Right renal cortex interstitium (tissue), 3 donors: ENCODE measurements at places on chromosomes 4 and X. TPM values are rescaled to one million over a fixed set of nuclear protein-coding genes. Genes with fewer than 3 reads are reported as not detected.

GRCh38 chr4:158873795-158874401 lies 105.1 kb downstream of the FNIP2 start:
- DNase-seq, result no peak

- no peak for DNase-seq
Observed at GRCh38 chr4:19655666-19656065, 596.0 kb upstream of the SLIT2 start.

DNA sequence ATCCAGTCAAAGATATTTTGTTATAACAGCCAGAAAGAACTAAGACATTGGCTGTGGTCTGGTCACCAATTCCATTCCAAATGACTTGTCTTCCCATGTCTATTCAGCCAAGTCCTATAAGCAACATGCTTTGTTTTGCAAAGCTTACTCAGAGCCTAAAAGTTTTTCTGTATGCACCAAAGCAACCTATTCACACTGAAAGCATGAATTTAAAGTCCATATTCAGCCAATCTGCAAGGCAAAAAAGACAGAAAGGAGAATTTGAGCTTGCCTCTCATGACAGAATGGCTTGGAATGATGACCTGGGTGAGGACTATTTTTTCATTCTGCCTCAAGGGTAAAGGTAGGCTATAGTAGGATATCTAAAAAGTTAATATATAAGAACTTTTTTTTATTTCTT lies 323.2 kb upstream of the NOCT start:
- DNase-seq, result no peak

GRCh38 chrX:40719731-40720130 lies 15.6 kb downstream of the MED14 start:
- no peak for DNase-seq

DNA sequence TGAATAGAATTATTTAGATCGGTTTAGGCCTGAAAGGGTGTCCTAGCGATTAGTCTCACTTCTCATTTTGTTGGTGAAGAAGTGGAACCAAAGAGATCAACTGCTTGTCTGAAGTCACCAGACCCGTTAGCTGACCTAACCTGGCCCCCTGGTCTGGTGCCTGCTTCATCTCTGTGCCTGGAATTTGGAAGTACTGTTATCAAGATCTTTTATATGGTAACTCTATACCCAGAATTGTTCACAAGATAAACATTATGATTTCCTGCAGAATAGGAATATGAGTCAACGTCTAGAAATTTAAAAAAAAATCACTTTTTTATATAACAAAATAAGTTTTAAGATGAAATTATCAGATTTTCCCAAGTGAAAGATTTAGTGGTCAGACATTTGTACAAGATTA lies 37.2 kb downstream of the LRP2BP start:
- no peak for DNase-seq

GRCh38 chr4:41364876-41365275 lies 108.1 kb downstream of the UCHL1 start:
- no peak for DNase-seq

GRCh38 chr4:92814677-92815076 lies 510.9 kb downstream of the GRID2 start:
- DNase-seq, result no peak

- DNase-seq, result no peak
Observed at GRCh38 chr4:95508421-95508820, 40.4 kb downstream of the UNC5C start.

DNA sequence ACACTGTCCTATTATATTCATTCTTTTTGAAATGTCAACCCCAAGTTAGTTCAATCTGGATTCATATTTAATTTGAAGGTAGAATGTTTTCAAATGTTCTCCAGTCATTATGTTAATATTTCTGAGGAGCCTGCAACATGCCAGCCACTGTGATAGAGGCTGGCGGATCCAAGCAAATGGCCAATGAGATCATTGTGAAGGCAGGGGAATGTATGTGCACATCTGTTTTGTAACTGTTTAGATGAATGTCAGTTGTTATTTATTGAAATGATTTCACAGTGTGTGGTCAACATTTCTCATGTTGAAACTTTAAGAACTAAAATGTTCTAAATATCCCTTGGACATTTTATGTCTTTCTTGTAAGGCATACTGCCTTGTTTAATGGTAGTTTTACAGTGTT lies 1.6 kb downstream of the CXCL1 start:
- DNase-seq, result no peak

- DNase-seq, result no peak
Observed at GRCh38 chr4:85681221-85681657, 206.3 kb downstream of the ARHGAP24 start.

DNA sequence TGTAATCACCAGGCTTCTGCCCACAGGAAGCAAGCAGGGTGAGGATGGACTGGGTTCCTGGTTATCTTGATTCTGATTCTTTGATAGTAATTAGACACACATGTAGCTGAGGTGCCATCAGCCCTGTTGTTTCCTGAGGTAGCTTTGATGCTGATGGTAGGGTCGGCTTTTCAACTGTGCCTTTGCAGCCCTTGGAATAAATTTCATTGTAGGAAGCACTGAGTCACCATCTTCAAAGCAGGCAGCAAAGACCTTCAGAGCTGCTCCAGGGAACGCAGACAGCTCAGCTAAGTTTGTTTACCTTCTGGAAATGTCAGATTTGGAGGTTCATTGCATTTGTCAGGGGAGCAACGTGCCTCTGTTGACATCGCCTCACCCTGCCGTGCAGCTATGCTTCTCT lies 135.4 kb downstream of the ASMT start:
- DNase-seq, result no peak

DNA sequence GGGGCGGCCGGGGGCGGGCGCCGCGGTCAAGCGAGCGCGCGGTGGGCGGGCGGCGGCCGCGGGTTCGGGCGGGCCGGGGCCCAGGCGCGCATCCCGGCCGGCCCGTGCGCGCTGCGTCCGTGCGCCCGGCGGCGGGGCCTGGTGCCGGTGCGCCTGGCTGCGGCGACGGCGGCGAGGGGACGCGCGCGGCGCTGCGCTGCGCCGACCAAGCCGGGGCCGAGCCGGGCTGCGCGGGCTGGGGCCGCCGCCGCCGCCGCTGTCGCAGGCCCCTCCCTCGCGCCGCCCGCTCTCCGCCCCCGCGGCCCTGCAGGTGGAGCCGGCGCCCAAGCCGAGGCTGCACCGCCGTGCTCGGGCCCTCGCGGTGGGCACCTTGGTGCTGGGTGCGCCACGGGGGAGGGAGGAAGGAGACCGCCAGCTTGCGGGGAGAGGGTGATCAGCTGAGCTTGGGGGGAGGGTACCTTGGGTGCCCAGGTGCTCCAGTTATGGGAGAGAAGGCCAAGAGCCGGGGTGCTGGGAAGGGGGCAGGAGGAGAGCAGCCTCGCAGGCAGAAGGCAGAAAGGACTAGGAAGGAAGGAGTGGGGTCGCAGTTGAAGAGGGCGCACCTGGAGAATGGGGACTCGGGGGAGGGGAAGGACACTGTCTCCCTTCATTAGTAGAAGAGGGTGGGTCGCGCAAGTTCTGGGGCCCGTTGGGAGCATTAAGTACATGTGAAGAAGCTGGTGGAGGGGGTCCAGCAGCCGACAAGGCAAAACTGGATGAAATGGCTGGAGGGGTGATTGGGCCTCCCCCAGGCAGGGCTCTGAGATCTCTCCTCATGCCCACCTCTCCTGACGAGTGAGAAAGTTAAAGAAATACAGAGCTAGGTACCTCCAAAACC lies at the start of gene PPP2R2C:
PPP2R2C (minus strand) TSS at position 228 of the 877 bp plus-strand sequence. CDS start 385 bp downstream, outside the sequence.
- DNase-seq, result no peak

DNA sequence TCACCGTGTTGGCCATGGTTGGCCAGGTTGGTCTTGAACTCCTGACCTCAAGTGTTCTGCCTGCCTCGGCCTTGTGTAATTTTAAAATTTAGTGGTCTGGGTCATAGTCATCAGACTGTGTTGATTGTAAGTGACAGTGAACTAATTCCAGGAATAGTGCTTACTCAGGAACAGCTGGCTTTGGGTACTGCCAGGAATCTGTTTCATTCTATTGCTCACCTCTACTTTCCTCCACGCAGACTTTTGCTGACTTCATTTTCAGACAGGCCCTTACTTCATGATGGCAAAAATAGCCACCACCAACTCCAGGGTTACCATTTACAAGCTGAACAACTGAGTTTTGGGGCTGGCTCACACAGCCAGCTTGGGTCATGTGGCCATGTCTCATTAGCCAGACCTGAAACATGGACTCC lies 54.6 kb downstream of the FNIP2 start:
- no peak for DNase-seq

- no peak for DNase-seq
Observed at GRCh38 chrX:24335871-24336270, 22.0 kb upstream of the SUPT20HL2 start.

GRCh38 chrX:12929701-12930100 lies 23.3 kb downstream of the TLR8 start:
- DNase-seq, result no peak

- DNase-seq, result no peak
Observed at GRCh38 chrX:139720979-139721378, 13.0 kb upstream of the MCF2 start.

DNA sequence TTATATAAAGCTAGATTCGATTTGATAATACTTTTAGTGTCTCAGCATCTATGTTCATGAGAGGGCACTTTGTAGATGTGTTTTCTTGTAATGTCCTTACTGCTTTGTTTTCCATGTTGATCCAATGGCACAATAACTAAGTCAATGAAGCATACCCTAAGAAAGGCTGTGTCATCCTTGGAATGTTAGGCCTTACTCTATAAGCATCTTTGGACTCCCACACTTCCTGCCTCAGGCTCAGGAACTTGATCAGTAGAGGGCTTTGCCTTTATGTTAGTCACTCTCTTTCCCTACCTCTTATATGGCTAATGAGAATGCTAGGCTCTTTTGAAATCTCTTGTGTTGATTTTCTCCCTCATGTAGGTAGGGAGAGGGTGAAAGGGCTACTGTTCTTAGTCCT lies 33.2 kb upstream of the EDA2R start:
- DNase-seq, result no peak

The CLIC2 gene
- 2.7 TPM for polyA plus RNA-seq

The KLF8 gene
- 5.2 TPM for polyA plus RNA-seq

The EVC2 gene
- polyA plus RNA-seq, result 8.3 TPM

The BMX gene
- polyA plus RNA-seq, result 0.31 TPM

The SORBS2 gene
- polyA plus RNA-seq, result 71.9 TPM

The KCNE5 gene
- 5.0 TPM for polyA plus RNA-seq

The FAM9B gene
- polyA plus RNA-seq, result 0.24 TPM

The MAGEA10 gene
- not detected for polyA plus RNA-seq

The CSN1S1 gene
- not detected for polyA plus RNA-seq

The GPR82 gene
- 0.19 TPM for polyA plus RNA-seq

The ATP2B3 gene
- 0.14 TPM for polyA plus RNA-seq

The CT45A1 gene
- not detected for polyA plus RNA-seq

The TRMT10A gene
- 16.3 TPM for polyA plus RNA-seq

The ADRA2C gene
- polyA plus RNA-seq, result 5.1 TPM

The SSX2 gene
- not detected for polyA plus RNA-seq
